Neural crest cell (in vitro differentiated cells): ENCODE measurements at places on chromosomes 7 and 10. TPM values are rescaled to one million over a fixed set of nuclear protein-coding genes. Genes with fewer than 3 reads are reported as not detected.

- no peak for DNase-seq
Measured at GRCh38 chr7:34842782-34843181, 184.8 kb downstream of the NPSR1 start.

DNA sequence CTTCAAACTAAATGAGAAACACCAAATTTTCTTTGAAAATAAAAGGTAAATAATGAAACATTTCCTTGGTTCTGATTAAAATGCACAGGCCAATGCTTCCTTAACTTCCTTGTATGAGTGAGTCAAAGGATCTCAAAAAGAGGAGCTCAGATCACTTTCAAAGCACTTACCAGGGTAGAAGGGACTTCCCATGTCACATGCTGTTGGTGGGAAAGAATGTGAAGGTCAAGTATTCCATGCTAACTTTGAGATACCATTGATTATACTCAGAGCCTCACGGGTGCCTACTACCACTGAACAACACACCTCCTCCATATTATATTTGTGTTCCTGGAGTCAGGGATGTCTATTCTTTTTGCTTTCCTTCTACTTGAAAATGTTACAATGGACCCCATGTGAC lies 233.5 kb upstream of the KIAA1217 start:
- DNase-seq = no peak

DNA sequence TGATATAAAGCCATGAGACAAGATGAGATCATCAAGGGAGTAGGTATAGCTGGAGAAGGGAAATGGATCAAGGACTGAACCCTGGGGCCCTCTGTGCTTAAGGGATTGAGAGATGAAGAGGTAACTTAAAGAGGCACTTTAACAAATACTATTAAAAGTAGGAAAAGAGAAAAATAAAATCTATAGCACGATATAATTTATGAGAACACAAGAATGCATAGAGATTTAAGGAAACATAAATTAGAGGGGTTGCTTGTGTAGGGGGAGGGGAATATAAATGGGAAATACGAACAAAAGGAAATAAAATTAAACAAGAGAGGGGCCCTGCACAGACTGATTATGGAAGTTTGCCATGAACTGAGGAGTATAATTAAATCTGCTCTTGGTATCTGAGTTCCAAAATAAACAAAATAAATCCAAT lies 15.6 kb upstream of the LRRC17 start:
- no peak for DNase-seq

DNA sequence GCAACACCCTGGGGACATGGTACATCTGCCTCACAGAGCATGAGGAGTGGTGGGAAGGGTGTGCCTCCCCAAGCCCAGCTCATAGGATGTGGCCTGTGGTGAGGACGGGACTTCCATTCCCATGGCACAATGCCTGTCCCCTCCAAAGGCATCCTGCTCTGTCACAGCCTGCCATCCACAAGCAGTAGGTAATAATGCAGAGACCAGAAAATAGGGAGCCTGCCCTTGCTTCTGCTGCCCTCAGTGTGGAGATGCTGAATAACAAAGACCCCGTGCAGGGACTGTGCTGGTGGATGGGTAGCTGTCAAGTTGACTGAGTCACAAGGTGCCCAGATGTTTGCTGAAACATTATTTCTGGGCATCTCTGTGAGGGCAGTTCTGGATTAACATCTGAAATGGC lies 199.9 kb upstream of the GRB10 start:
- no peak for DNase-seq

The PRPS1L1 gene
- total RNA-seq = not detected in 2 replicates

The MMP21 gene
- total RNA-seq = not detected in 2 replicates

DNA sequence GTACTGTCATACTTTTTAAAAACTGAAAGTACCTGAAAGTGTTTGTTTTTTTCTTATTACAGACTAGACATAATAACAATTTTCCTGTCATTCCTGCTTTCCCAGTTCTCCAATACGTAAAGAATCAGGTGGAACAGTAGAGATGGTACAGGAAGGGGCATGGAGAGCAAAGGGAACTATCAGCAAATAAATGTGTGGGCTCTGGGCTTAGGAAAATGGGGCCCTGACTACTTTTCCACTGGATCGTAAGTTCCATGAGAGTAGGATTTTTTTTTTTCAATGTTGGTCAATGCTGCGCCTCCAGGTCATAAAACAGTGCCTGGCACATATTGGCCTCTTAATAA lies 15.2 kb upstream of the FAS start:
- no peak for DNase-seq

- no peak for DNase-seq
Measured at GRCh38 chr10:12637649-12638048, 288.3 kb downstream of the CAMK1D start.

DNA sequence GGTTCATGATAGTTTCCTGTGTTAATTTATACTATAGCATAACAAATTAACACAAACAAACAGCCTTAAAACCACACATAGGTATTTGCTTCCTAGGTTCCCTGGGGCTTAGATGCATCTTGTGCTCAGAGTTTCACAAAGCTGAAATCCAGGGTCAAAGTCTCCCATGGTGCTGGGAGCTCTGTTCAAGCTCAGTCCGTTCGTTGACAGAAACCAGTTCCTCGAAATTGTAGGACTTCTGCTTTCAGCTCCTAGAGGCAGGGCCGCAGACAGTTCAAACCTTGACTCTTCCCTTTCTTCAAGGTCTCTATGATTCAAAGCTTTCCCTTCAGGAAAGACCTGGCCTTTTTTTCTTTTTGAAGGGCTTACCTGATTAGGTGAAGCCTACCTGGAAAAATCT lies 90.5 kb downstream of the VSTM2A start:
- no peak for DNase-seq

GRCh38 chr7:2321020-2321419 lies 6.8 kb upstream of the SNX8 start:
- DNase-seq = no peak

- peak; percentile 16 for DNase-seq
Measured at GRCh38 chr10:114402871-114403540, 1.3 kb downstream of the AFAP1L2 start.

DNA sequence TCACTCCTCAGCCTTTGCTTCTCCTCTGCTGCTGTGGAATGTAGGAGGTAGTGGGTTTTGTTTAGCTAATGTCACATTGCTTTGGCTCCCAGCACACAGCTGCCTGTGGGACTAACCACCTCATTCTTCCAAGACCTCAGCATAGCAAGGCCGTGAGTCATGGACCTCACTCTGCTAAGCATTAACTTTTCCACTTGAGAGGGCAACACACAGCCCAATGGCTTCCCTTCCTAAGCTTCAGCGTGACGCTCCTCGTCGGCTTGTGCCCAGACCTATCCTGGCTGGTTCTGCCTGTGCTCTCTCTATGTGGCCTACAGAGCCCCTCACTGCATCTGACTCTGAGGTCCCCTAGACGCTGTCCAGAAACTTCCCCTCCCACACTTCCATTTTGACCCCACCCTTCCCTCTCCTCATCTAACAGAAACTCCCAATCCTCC lies 23.3 kb downstream of the MYOF start:
- no peak for DNase-seq

DNA sequence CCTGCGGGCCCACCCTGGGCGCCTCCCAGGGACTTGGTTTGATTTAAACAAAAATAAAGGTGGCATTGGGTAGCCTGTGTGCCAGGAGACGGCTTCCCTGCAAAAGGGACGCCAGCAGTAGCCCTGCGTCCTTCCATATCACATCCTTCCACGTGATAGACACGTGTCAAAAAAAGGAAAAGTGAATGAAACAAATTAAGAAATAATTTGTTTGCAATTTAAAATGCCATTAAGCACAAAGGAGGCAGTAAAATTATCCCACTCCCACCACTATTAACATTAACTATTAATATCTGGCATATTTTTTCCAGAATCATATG lies 7.6 kb downstream of the TACR2 start:
- no peak for DNase-seq

DNA sequence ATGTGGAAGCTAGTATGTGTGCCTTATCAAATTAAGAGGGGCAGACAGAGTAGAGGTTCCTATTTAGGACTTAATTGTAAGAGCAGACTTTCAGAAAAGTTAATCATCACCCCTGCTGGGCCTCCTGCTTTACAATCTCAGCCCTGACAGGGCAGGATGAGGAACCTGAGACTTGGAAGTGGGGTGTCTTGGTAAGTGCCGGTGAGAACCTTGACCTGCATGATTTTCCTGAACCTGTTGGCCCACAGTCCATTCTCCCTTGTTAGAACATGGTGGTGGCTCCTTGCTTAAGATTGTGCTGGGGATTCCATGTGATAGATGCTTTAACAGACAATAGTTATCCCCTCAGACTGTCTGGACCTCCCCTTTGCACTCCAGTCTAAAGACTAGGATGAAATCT lies 141.7 kb upstream of the TMEM72 start:
- no peak for DNase-seq

The NODAL gene
- total RNA-seq = not detected in 2 replicates

DNA sequence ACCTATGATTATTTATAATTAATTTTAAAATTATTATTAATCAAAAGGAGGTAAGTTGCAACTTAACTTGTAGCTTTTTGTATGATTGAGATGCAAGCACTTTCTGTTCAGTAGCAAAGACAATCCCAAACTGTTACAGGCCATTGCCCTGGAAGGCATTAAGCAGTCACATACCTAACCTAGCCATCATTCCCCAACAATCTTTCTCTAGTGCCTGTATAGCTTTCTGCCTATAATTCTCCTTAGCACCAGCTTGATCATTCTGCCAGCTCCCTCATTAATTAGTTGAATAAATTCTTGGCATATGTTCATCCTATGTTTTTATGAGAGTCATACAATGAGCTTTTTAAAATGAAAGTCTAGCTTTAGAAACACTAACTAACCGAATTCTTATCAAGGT lies 178.9 kb upstream of the TMEM106B start:
- DNase-seq = no peak

The SLC29A3 gene
- 5.3 and 6.0 TPM in 2 replicates for total RNA-seq

The FAM20C gene
- total RNA-seq = 21.9 and 22.7 TPM in 2 replicates

DNA sequence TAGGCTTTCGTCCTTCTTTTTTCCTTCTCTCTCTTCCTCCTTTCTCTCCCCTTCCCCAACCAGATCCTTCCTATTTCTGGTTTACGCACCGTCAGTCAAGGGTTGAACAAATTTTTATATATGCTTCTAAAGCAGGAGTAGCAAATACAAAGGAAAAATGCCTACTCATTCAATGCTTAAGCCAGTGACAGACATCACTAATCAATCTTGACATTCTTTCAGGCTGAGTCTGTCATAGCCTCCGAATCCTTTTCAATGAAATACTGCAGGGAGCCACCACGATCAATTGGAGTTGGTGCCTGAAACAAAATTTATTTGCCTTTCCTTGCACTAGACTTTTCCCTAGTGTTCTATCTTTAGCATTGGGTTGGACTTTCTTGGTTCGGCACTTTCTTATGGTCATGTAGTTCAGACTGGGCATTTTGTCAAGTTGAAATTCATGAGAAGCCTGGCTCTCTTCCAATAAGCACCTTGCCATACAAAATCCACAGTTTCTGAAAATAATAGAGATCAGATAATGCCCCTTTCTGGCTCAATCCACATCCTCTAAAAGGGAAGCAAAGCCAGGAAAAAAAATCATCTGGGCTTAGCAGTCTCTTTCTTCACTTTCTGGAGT lies 239.5 kb upstream of the PLXNA4 start:
- no peak for DNase-seq

DNA sequence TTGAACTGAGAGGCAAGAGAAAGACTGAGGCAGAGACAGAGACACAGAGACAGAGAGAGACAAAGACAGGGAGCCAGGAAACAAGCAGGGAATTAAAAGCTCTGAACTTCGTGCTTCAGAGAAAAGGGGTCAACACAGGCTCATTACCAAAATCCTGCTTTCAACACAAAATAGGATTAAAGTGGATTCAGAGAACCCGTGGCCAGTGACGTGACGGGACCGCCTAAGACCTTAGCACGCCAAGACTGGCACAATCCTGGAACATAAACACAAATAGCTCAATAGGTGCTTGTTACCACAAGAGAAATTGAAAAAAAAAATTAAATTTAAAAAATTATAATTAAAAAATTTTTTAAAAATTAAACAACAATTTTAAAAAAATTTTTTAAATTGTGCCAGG lies 21.5 kb downstream of the ASB13 start:
- DNase-seq = no peak

The LRRC18 gene
- not detected in 2 replicates for total RNA-seq

- DNase-seq = no peak
Measured at GRCh38 chr10:85888004-85888403, 478.6 kb downstream of the GRID1 start.

GRCh38 chr7:133957845-133958244 lies 169.3 kb upstream of the LRGUK start:
- no peak for DNase-seq

- no peak for DNase-seq
Measured at GRCh38 chr7:84277628-84278224, 83.1 kb upstream of the SEMA3A start.
